ENCODE measurements at places on chromosomes 2 and 18.

GRCh38 chr18:48815179-48815515 lies 135.6 kb downstream of the SMAD7 start:
- DNase-seq: no peak

- DNase-seq: no peak
Observed at GRCh38 chr2:239606741-239607516, 206.1 kb upstream of the HDAC4 start.

GRCh38 chr2:35099342-35099741 lies 1256.2 kb upstream of the CRIM1 start:
- DNase-seq: no peak

- DNase-seq: no peak
Observed at GRCh38 chr2:71562518-71562917, 109.2 kb downstream of the DYSF start.

GRCh38 chr2:101199251-101199791 lies 48.1 kb upstream of the TBC1D8 start:
- DNase-seq: no peak

- DNase-seq: no peak
Observed at GRCh38 chr2:237210763-237211162, 125.1 kb downstream of the COPS8 start.

DNA sequence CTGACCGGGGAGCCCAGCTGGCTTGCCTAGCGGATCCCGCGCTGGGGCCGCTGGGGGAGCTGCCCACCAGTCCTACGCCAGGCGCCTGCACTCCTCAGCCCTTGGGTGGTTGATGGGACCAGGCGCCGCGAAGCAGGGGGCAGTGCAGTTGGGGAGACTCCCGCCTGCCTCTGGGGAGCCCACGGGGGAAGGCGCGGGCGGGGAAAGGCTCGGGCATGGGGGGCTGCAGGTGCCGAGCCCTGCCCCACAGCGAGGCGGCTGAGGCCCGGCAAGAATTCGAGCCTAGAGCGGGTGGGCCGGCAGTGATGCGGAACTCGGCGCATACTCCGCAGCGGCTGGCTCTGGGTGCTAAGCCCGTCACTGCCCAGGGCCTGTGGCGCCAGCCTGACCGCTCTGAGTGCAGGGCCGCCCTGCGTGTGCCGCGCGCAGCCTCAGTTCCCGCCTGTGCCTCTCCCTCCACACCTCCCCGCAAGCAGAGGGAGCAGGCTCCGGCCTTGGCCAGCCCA lies 249.1 kb upstream of the TEKT4 start:
- no peak for DNase-seq

- no peak for DNase-seq
Observed at GRCh38 chr2:72145658-72146329, 1.9 kb downstream of the CYP26B1 start.

DNA sequence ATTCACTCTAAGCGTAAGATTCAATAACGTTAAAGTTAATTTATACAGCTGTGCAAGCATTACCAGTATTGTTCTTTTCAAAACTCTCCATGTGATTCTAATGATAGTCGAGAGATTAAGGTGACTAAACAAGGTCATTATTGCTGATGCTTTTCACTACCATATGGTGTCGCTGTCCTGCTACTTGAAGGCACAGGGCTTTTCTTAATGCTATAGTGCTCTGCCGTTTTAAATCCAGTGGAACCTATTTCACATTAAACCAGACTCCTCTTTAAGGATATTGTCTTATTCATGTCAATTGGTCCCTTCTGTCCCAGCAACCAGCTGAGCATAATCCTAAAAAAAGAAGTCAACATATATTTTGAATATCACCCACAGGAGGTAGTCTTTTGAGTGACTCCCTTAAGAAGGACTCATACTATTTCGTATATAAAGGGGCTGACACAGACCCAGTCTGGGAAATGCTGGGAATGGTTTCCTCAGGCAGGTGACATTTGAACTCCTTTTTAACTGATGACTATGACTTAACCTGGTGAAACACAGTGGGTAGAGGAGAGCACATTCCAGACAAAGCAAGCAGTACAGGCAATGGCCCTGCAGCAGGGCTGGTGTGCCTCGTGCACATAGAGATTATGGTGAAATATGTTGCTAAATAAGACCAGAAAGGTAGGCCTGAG lies 53.9 kb upstream of the CYTIP start:
- DNase-seq: peak; percentile 35

GRCh38 chr2:73776381-73776780 lies 3.5 kb downstream of the DUSP11 start:
- no peak for DNase-seq

- DNase-seq: no peak
Observed at GRCh38 chr18:73414069-73414468, 546.3 kb upstream of the NETO1 start.

- no peak for DNase-seq
Observed at GRCh38 chr18:75654386-75654785, 226.9 kb upstream of the SMIM21 start.

DNA sequence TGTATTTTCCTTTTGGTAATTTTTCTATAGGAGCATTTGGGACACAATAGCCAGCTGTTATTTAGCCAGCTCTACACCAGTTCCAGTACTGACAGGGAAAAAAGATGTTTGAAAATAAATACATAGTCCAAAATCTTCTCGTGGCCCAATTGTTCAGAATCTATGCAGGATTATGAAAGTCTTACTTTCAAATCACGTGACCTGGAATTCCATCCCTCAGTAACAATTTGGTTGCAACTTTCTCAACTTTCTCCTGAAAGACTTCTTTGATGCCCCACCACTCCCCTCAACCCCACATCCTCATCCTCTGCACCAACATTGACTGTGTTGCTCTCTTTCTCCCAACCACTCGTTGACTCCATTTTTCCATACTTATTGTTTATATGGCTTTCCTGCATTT lies 539.0 kb downstream of the LRP1B start:
- DNase-seq: no peak

DNA sequence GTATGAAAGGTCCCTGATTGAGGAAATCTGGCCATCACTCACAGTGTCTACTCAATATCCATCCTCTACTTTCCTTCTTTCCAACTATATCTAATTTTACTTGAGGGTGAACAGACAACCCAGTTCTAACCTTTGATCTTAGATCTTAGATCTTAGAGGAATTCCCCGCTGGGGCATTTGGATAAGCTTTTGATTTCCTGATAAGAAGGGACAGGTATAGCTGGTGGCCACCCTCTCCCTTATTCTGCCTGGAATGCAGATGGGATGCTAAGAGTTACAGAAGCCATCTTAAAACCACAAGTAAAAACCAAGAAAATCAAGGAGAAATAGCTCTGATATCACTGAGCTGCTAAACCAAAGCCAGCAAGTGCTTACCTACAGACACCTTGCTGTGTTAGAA lies 77.2 kb upstream of the ACSL3 start:
- DNase-seq: no peak

GRCh38 chr2:65282477-65283053 lies 54.9 kb downstream of the ACTR2 start:
- no peak for DNase-seq

GRCh38 chr18:34297287-34297686 lies 72.6 kb upstream of the NOL4 start:
- no peak for DNase-seq

GRCh38 chr2:70702711-70703395 lies 65.1 kb downstream of the ADD2 start:
- no peak for DNase-seq

DNA sequence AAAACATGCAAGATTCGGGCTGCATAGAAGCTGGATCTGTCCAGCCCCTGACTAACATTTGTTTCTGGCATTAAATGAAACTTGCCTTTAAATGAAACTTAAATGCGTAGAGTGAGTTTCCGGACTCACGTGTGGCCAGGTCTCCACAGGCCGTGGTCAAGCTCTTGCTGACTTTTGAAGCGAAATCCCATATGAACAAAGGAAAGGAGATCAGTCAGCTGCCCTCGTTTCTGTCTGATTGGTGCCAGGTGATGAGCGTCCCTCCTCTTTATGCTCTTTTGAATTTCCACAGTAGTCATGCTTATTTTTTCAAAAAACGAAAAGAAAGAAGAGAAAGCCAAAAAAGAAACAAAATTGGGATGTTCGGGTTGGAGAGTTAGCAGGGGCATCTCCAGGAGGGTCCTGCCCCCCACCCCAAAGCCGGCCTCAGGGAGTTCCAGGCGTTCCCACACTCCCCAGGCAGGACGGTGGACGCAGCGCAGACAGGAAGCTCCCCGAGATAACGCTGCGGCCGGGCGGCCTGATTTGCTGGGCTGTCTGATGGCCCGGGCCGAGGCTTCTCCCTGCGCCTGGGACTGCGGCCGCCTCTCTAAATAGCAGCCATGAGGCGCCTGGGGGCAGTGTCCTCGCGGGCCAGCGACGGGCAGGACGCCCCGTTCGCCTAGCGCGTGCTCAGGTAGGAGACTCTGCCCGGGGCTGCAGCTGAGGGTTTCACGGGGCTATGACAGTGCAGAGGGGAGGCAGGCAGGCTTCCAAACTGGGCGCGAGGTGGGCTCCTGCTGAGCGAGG lies at the start of gene COLEC11:
COLEC11 (plus strand) TSS at position 620 of the 789 bp plus-strand sequence. CDS start 9,229 bp downstream, outside the sequence.
- no peak for DNase-seq

DNA sequence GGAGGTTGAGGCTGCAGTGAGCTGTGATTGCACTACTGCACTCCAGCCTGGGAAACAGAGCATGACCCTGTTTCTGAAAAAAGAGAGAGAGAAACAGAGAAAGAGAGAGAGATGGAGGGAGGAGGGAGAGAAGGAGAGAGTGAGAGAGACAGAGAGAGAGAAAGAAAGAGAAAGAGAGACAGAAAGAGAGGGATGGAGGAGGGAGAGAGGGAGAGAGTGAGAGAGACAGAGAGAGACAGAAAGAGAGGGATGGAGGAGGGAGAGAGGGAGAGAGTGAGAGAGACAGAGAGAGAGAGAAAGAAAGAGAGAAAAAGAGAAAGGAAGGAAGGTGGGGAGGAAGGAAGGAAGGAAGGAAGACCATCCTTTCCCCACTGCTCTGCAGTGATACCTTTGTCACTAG lies 48.1 kb upstream of the ACKR3 start:
- no peak for DNase-seq

GRCh38 chr2:39666491-39667101 lies 879 bp downstream of the TMEM178A start:
- no peak for DNase-seq

GRCh38 chr2:112121682-112122254 lies 16.4 kb upstream of the FBLN7 start:
- DNase-seq: peak; percentile 18

DNA sequence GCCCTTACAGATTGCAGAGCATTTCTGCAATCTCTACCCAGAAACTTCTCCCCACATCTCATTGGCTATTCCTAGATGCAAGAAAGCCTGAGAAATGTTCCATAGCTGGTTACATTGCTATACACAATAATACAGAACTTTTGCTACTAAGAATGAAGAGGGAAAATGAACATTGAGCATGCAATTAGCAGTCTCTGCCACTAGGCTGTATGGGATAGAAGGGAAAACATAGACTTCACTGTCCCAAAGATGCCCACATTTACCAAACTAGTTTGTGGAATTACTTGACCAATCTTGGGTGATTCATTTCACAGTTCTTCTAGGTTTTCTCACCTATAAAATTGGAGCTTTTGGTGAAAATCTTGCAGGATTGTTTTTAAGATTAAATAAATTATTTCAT lies 265.7 kb upstream of the NT5C1B start:
- no peak for DNase-seq

- no peak for DNase-seq
Observed at GRCh38 chr2:139813340-139813739, 1033.2 kb upstream of the NXPH2 start.

GRCh38 chr2:208064220-208064961 lies 39.1 kb upstream of the PLEKHM3 start:
- DNase-seq: no peak

- DNase-seq: no peak
Observed at GRCh38 chr2:117835990-117836760, 21.7 kb downstream of the DDX18 start.

DNA sequence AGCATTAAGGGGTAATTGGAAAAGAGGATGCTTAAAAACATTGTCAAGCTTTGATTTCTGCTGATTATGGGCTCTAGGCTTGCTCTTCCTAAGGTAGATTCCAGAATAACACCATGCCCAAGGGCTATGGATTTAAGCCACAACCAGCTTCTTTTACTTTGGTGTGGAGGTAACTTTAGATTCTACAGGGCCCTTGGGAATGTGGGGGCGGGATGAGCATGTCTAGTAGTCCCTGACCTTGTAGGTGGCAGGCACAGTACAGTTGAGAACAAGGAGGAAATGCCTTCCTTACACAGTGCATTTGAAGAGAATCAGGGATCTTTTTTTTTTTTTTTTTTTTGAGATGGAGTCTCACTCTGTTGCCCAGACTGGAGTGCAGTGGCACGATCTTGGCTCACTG lies 364.2 kb downstream of the NYAP2 start:
- no peak for DNase-seq

- DNase-seq: no peak
Observed at GRCh38 chr2:241230435-241230834, 42.0 kb downstream of the ANO7 start.

DNA sequence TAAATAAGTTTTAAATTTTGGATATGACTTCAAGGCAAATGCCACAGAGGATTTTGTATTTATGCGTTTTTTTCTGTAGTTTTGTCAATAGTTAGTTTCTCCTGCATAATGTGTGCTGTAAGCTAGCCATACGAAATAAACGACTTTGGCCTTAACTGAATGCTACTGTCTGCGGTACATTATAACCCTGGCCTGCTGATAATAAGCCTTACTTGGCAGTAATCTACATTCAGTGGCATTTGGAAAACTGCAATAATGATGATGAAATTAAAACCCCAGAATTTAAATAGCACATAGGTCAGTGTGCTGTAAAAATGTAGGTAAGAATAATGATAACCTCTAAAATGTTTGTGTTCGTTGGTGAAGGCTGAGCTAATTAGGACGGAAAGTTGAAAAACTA lies 88.8 kb downstream of the LRP1B start:
- no peak for DNase-seq

DNA sequence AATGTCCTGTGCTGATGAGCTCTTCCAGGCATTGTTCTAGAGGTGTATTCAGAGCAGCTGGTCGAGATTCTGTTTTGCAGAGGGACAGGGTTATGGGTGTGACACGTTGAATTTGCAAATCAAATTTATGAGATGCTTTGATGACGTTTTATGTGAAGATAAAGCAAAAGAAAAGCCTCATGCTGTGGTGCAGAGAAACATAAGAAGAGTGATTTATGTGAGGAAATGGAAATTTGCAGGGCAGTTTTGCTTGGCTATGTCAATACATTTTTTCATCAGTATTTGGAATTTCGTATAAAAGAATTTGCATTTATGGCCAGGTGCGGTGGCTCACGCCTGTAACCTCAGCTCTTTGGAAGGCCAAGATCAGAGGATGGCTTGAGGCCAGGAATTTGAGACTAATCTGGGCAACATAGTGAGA lies 36.4 kb downstream of the TSN start:
- no peak for DNase-seq

GRCh38 chr2:72011370-72011689 lies 136.3 kb downstream of the CYP26B1 start:
- DNase-seq: no peak

GRCh38 chr2:84515788-84516187 lies 510 bp upstream of the DNAH6 start:
- DNase-seq: no peak

GRCh38 chr2:175535631-175536030 lies 354.1 kb upstream of the ATP5MC3 start:
- DNase-seq: no peak

GRCh38 chr2:96088340-96089335 lies 27.7 kb downstream of the ADRA2B start:
- no peak for DNase-seq

GRCh38 chr18:37484983-37485834 lies 80.4 kb downstream of the CELF4 start:
- no peak for DNase-seq
